Right renal cortex interstitium (tissue), 3 donors: ENCODE measurements at places on chromosomes 4 and X.

DNA sequence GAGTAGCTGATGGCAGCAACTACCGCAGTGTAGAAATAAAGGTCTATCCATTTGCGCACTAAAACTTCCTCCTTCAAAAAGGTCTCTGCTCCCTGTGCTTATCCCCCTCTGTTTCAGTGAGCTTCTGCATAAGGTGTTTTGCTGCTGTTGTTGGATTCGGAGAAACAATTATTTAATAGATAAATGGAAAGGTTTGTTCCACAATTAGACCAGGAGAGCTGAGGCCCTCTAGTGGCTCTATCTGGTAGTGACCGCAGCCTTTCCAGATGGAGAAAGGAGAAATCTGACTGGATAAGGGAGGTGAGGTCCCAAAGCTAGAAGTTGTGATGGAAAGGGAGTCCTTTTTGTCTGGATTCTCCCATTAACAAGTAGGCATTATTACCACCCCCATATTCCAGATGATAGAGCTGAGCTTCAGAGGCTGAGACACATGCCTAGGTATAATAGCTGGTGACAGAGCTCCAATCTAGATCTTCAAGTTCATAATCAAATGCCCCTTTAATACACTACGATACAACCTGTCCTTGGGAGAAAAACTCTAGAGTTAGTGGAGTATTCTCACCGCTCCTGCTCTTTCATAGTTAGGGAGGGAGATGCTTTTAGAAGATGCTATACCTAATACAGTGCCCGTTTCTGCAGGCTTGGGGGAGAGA is 5.1 kb upstream of the GABRQ start:
- DNase-seq, result no peak

- DNase-seq, result no peak
These were observed 1002.9 kb upstream of the IGFBP7 start for GRCh38 chr4:58113126-58113525.

DNA sequence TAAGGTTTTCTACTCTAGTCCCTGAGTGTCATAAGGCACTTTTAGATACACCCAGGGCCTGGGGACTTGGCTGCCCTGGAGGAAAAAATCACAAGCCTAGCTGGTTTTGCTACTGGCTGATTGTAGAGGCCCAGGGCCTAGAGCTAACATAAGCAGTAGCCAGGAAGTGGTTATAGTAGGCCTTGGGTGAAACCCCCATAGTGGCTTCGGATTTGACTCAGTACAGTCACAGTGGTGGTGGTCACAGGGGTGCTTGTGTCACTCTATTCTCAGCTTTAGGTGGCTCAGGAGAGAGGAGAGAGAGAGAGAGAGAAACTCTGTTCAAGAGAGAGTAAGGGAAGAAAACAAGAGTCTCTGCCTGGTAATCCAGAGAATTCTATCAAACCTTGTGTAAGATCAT is 194.5 kb upstream of the EDA2R start:
- no peak for DNase-seq

DNA sequence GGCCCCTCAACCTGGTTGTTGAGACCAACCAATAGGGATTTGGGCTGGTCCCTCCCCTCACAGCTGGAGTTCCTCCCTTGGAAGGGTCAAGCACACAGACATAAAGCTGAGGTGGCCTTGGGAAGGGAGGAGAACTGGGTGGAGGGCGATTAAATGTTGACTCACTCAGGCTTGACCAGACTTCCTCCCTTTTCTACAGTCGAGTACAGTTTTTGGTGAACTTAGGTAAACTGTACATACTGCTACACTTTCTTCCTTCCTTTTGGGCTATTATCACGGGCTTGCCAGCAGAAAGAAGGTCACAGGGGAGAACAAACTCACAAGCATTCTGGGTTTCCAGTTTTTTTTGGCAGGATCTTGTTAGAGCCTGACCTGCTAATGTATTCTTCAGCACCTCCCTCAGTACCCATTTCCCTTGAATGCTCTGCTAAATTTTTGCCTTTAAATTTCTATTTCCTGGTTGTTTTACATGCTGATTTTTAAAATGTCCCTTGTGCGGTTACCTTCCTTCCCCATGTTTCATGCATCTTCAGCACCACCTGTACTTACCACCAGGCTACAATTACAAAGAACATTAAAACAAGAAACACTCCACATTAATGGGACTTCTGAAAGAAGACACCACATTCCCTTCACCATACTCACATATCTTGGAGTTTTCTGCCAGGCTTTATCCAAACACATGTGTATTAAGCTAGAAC is 135.2 kb upstream of the RASGEF1B start:
- no peak for DNase-seq

DNA sequence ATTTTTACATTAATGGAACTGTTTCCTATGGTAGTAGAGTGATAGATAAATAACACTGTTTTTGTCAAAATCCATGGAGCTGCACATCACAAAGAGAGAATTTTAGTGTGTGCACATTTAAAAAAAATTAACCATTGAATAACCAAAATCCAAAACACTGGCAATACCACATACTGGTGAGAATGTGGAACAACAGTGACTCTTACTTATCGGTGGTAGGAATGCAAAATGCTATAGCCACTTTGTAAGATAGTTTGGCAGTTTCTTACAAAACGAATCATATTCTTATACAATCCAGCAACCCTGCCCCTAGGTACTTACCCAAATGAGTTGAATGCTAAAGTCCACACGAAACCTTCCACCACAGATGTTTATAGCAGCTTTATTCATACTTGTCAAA is 229.6 kb upstream of the GPR101 start:
- DNase-seq, result no peak

DNA sequence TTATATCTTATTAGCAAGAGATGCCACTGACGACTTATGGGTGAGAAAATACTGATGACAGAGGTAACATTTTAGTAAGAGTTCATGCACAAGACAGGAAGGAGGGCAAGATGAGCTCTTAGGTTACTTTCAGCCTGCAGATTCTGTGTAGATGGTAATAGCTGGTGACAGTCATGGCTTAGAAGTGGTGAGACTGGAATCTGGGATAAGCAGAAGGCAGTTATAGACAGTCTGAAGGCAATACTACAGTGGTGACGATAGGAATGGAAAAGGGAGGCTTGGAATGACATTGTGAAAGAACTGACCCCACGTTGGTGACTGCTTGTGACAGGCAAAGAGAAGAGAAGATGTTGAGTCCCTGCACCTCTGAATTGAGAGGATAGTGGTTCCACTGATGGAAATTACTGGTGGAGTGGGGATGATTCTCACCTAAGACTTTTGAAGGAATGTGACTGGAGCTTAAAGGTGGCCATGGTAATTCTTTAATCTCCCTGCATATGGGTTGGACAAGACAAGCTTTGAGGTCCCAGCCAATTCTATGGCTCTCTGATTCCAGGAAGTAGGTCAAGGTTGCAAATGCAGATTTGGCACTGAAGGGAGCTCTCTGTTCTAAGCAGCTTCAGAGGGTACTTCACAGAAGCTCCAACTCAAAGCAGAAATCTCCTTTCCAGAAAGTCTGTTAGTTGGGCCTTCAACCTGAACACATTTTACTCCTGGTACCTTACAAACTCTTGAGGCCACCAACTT is 99.7 kb downstream of the RASL11B start:
- DNase-seq, result no peak

GRCh38 chrX:100076031-100076430 is 334.0 kb downstream of the PCDH19 start:
- DNase-seq, result no peak

DNA sequence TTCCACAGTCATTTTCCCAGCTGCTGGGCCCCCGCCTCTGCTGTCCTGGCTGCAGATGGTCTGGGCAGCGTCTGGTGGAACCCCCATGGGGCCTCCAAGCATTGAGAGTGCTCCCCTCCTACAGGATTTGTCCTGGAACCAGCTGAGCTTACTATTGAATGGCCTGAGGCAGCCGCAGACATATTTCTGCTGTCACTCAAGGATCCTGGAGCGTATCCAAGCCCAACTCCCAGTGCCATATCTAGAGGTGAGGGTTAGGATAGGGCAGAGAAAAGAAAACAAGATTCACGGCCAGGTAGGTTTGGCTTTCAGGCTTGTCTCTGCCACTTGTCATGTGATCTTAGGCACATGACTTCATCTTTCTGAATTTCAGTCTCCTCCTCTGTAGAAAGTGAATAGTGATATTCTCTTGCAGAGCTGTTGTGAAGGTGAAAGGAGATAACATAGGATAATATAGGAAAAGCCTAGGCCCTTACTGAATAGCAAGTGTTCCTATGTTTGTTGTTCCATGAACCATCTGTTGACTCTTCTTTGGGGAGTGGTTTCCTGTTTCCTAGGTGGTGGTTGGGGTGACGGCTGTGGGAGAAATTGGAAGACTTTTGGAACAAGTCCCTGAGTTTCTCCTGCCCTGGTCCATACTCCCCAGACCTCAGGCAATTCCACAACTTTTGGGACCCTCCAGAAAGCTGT is 52.3 kb downstream of the SEPSECS start:
- DNase-seq, result no peak

- no peak for DNase-seq
These were observed 83.3 kb downstream of the DDIT4L start for GRCh38 chr4:100106982-100107381.

DNA sequence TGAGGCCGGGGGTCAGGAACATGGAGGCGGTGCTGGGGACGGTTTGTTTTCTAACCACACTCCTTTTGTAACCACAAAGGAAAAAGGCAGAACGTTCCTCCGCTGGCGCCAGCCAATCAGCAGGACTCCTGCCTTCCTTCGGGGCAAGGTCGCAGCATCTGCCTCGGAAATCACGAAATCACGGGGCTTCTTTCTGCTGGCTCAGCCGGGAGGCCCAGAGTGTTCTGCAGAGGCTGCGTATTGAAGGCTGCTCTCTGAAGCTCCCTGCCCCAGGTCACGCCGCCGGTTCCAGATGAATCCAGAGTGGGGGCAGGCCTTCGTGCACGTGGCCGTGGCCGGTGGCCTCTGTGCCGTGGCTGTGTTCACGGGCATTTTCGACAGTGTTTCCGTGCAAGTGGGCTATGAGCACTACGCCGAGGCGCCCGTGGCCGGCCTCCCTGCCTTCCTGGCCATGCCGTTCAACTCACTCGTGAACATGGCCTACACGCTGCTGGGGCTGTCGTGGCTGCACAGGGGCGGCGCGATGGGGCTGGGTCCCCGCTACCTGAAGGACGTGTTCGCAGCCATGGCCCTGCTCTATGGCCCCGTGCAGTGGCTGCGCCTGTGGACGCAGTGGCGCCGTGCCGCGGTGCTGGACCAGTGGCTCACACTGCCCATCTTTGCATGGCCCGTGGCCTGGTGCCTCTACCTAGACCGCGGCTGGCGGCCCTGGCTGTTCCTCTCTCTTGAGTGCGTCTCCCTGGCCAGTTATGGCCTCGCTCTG is 9.4 kb downstream of the TMEM187 start:
- no peak for DNase-seq

DNA sequence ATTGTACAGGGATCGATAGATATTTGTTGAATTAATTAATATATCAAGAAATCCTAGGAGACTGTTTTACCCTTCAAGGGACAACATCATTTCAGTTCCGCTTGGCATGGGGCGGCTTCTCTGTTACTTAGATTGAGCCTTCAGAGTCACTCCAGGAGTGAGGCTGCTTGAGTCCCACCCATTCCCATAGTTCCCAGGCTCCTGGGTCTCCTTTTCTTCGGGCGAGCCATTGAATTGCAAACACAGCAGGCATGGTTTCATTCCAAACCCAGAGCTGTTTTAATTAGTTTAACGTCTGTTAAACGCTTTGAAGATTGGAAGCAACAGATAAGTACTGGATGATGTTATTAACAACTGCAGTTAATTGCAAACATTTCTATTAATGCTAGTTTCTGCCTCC is 571 bp upstream of the EDA start:
- no peak for DNase-seq

GRCh38 chrX:11137543-11138139 is 26.5 kb downstream of the HCCS start:
- no peak for DNase-seq

DNA sequence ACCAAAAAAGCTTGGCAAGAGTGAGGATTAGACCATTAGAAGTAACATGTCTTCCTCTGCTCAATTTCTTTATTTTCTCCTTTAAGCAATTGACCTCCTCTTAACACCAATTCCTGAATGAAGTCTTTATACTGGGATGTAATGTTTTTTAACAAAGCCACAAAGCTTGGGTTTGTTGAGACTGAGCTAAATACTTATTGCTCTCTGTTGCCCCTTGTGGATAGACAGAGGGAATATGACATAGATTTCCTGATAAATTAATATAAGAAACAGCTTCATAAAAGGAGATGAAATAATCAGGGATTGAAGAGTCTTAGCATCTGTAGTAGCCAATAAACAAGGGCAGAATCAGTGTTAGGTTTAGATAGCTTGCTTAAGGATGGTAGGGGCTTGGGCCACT is 57.6 kb downstream of the CCDC160 start:
- no peak for DNase-seq

DNA sequence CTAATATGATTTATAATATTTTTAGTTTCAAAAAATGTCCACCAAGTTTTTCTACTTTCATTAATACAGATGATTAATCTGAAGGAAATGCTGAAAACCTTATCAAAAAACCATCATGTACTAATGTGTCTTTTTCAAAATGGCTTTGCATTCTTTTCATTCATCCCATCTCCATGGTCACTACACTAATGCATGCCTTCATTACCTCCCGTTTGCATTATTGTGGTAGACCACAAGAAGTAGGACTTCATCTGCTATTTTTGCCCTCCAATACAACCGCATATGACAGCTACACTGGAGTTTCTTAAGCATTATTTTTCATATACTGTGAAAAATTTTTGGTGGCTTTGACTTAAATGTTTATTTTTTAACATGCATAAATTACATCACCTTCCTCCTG is 37.9 kb upstream of the FSTL5 start:
- DNase-seq, result no peak

- no peak for DNase-seq
These were observed 2.9 kb downstream of the NDST4 start for GRCh38 chr4:115110191-115111181.

DNA sequence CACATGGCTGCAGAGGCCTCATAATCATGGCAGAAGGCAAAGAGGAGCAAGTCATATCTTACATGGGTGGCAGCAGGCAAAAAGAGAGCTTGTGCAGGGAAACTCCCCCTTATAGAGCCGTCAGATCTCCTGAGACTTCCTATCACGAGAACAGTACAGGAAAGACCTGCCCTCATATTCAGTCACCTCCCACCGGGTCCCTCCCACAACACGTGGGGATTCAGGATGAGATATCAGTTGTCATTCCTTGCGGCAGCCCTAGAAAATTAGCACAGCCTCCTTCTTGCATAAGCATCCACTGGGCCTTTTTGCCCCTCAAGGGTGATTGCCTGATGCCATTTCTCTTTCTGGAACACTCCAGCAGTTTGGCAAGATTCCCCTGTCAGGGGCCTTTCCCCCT is 61.7 kb upstream of the STX18 start:
- DNase-seq, result no peak

- DNase-seq, result no peak
These were observed 12.8 kb downstream of the AFF1 start for GRCh38 chr4:86947501-86948120.
